ENCODE measurements at places on chromosomes 13 and 19. TPM values are rescaled to one million over a fixed set of nuclear protein-coding genes. Genes with fewer than 3 reads are reported as not detected.
A peak's percentile ranks its signal among the peaks of the same experiment; 100 is the strongest.

GRCh38 chr13:50071379-50071778 lies 56.1 kb downstream of the KCNRG start:
- no peak overlapping the region for H3K27ac ChIP-seq
- H3K4me1 ChIP-seq: peaks cover 27% of the 10 kb centered on the region
- H3K27me3 ChIP-seq: no peaks in the 10 kb centered on the region
- no peak overlapping the region for H3K4me3 ChIP-seq
- DNase-seq: no peak

The MAMSTR gene
- 2.4 TPM for polyA plus RNA-seq

GRCh38 chr19:7904074-7905020 lies 670 bp downstream of the MAP2K7 start:
- no peak for DNase-seq
- H3K4me3 ChIP-seq: peak overlapping the region; percentile 100
- peaks cover 43% of the 10 kb centered on the region for H3K4me1 ChIP-seq
- H3K27me3 ChIP-seq: no peaks in the 10 kb centered on the region
- H3K36me3 ChIP-seq: peaks cover 6% of the 10 kb centered on the region
- H3K27ac ChIP-seq: peak overlapping the region; percentile 71

DNA sequence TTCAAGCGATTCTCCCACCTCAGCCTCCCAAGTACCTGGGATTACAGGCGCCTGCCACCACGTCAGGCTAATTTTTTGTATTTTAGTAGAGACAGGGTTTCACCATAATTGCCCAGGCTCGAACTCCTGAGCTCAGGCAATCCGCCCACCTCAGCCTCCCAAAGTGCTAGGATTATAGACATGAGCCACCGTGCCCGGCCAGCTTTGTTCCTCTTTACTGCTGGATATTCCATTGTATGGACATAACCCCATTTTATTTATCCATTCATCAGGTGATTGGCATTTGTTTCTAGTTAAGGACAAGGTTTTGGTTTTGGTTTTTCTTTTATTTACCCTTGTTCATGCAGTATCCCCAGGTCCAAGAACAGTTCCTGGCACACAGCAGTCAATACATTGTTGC lies 4.1 kb upstream of the RPS9 start:
- H3K27ac ChIP-seq: no peak overlapping the region
- no peaks in the 10 kb centered on the region for H3K27me3 ChIP-seq
- H3K4me3 ChIP-seq: no peak overlapping the region
- peaks cover 27% of the 10 kb centered on the region for H3K36me3 ChIP-seq
- peaks cover 26% of the 10 kb centered on the region for H3K4me1 ChIP-seq

DNA sequence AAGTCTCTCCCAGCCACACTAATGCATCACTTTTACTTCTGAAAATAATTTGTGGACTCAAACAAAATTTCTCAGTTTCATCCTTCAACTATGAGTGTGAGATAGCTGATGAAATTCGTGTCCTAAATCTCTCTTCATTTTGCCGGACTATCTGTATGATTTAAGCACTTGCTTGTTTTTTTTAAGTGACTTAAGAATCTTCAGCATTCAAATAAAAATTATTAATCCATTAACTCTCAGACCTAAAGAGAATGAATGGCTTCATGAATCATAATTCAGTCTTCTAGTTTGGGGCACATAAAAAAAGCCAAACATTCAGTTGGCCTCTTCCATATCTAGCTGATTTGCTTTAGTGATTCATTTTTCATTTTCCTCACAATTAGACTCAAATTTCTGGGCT lies 579.5 kb downstream of the DCT start:
- no peak for DNase-seq
- H3K27me3 ChIP-seq: no peaks in the 10 kb centered on the region
- H3K36me3 ChIP-seq: no peaks in the 10 kb centered on the region
- no peak overlapping the region for H3K27ac ChIP-seq
- H3K4me1 ChIP-seq: no peaks in the 10 kb centered on the region

DNA sequence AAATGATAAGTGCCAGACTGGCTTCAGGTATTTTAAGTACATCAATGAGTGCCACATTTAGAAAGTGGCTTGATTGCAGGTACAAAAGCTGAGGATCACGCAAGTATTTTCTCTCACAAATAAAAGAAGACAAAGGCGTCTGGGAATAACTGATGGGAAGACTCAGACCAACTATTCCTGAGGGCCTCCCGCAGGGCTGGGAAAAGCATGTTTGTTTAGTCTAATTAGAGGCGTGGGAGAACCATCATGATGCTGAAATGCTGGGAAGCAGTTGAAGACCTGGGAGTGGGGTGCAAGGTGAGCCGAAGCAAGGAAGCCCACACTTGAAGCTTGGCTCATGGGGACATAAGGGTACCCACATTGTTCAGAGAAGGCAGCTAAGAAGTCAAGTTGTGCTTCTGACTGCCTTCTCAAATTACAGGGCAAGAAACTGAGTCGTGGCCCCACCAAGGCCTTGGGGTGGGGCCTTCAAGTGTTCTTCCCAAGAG lies 536.0 kb downstream of the MYO16 start:
- H3K4me1 ChIP-seq: no peaks in the 10 kb centered on the region
- no peak for DNase-seq

All from HepG2 (cell line).